ENCODE measurements at places on chromosomes 6 and 20.

DNA sequence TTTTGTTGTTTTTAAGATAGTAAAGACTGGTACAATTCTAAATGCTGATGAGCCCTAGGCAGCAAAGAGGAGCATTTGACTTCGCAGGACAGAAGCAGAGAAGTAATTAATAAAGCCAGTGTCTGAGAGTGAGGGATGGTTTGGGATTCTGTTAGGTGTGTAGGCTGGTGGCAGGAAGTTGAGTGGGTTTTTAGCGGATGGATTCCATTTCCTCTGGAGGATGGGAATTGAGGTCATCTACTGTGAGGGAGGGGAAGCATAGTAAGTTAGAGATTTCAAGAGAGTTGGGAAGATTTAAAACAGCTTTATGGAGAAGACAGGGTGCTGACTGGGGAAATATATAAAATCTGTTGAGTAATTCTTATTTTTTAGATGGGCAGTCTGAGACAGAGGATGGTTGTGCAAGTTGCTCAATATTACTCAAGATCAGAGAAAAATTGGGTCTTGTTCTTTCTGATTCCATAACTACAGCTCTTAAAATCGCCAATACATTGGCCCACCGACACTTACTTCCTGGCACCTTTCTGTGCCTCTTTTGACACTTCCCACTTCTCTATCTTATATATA, 48.8 kb downstream of the PRL start:
- DNase-seq = no peak

DNA sequence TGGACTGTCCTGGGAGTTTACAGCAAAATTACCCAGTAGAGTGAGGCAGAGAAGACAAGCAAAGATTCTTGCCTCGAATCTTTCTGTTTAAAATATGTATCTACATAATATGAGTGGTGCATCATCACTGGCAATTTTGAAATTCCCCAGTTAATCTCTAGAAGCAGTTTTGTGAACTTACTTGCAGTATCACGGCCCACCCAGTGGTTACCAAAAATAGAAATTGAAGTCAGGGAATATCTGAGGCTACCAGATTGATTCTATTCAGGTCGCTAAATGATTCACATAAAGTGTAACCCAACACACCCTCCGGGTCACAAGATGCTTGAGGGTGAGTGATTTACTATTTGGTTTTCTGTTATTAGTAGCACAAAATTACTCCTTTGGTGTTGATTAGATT, 111.9 kb downstream of the PPP1R14C start:
- DNase-seq = no peak

GRCh38 chr6:143328876-143329275, 121.6 kb downstream of the ADAT2 start:
- peak; percentile 43 for DNase-seq

GRCh38 chr6:36679043-36679833, 724 bp downstream of the CDKN1A start:
- DNase-seq = peak; percentile 66

DNA sequence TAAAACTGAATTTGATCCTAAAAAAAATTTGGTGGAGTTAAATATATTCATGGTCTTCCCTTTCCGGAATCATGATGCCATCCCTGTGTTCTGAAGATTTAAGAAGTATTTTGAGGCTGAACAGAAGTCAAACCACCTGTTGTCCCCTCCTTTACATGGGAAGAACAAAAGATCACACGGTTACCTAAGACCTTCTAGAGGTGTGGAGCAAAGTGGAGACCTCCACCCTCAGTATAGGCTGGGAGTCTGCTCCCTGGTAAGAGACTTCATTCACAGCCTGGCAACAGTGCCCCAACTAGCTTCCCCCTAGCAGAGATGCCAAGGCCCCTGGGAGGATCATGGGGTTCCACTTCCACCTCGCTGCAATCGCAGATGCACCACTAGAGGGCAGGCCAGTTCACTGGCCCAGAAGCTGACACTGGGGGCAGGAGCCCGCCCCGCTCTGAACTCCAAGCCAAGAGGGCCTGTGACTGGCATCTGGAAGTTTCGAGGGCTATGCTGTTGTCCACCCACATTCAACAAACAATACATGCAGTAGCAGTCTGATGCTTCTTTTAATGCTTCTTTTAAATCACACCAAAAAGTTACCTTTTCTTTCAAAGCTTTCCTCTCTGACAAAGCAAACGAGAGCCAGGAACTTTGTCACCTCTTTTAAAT, 19.5 kb upstream of the UBE2J1 start:
- DNase-seq = peak; percentile 61

- DNase-seq = no peak
These were observed 22.6 kb upstream of the SH3BGRL2 start for GRCh38 chr6:79608334-79609224.

GRCh38 chr6:14286144-14286543, 168.6 kb downstream of the CD83 start:
- DNase-seq = peak; percentile 95

DNA sequence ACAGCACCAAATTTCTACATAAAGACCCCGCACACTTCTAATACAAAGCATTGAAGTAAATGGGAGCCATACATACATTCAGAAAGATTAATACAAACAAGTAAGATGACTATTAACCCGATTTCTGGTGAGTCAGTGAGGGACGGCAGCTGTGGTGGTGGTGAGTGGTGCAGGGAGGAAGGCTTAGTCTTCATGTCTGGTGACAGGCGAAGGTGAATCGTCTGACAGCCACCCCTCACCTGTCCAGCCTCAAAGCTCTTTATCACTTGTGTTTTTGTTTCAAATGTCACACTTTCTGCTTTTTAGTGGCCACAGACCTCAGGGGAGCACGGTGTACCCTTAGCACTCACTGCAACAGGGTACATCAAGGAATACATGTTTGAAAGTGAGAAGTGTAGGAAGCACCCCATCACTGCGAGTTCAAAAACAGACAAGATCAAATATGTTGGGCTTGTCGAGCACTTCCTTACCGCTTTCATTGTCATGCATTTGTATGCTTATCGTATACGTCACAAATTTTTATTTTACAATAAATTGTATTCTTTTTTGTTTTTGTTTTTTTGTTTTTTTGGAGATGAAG, 63.5 kb downstream of the IRF4 start:
- no peak for DNase-seq

- DNase-seq = peak; percentile 56
These were observed 70.6 kb downstream of the NRN1 start for GRCh38 chr6:5936140-5936539.

DNA sequence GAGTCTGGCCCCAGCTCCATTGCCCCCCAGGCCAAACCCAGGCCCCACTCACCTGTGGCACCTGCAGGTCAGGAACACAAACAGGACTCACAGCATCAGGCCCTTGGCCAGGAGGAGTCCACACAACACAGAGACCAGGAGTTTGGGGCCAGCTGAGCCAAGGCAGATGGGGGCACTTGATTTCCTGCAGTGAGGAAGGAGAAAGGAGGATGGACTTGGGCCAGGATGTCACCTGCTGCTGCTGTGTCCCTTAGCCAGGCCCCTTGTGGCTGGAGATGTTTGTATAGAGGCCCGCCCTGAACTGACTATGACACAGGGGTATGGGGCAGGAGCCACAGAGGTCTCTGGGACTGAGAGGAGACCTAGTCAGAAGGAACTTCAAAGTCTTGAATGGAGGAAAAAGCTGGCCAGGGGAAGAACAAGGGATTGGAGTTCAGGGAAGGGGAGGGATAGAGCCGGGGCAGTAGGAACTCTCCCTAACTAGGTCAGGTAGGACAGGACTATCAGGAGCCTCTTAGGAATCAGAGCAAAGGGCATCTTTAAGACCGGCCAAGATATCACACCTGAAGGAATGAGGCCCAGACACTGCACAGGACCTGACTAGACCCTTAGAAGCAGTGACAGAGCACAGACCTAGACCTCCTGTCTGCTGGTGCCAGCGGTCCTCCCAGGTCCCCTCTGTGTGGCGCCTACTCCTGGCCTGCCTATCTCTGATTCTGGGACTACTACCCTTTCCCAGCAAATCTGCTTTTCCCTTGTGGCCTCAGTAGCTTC, 8.8 kb upstream of the TREML2 start:
- no peak for DNase-seq

GRCh38 chr20:54848984-54849538, 373.7 kb downstream of the DOK5 start:
- no peak for DNase-seq

GRCh38 chr20:63138855-63139341, 77.0 kb downstream of the YTHDF1 start:
- no peak for DNase-seq

DNA sequence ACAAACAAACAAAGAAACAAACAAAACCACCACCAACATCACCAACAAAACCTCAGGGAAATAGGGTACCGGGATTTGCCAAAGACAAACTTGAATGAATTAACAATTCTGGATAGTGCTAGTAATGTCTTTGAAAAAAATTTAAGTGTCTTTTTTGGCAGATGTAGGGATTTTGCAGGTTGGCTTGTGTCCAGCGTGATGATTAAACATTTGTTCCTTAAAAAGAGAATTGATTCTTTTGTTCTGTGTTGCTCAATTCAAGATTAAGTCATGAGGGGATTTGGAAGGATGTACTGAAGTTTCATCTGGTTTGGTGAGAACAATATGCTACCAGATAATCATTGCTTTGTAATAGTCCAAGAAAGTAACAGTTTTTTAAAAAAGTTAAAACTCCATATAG, 125.1 kb upstream of the HS3ST5 start:
- DNase-seq = no peak

GRCh38 chr20:22623211-22623610, 38.8 kb upstream of the FOXA2 start:
- DNase-seq = no peak

DNA sequence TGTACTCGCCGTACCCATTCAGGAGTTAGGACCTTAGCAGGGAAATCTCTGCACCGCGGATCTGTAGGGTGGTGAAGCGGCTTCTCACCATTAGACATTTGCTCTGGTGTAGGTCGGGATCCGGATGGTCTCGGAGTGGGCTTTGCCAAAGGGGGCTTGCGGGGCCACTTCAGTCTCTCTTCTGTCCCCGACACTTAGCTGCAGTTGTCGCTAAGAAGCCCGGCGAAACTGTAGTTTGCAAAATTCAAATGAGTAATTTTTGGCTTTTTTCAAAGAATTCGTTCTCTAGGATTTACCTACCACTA, 433 bp downstream of the QRSL1 start:
- no peak for DNase-seq

DNA sequence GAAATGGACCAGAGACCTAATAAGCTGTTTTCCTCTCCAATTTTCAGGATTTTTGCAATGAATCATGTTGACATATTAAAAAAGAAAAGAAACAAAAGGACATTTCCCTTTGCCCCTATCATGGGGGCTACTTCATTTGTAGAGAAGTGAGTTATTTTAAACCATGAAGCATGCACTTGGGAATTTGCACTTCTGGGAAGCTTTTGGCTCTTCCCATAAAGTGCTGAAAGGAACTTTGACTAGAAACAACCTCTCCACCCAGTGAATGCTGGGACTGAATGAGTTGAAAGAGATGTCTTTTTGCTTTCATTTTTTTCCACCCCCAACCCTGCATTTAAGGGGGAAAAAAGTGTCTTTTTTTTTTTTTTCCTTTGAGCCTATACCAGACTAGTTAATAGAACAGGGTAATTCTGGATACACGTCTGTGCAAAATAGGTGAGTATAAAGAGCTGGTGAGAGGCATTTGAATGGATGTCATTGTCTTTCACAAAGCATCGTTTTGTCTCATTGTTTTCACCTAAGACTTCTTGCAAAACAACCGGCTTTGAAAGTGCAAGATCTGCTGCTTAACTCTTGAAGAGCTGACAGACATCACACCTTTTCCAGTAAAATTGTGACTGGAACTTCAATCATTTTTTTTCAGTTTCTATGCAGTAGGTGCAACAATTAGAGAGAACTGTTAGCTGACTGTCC, 138.7 kb upstream of the BACH2 start:
- no peak for DNase-seq

- DNase-seq = no peak
These were observed 558.8 kb downstream of the KIF16B start for GRCh38 chr20:16014436-16014835.
